Left cardiac atrium (tissue), 4 donors: ENCODE measurements at places on chromosomes 1 and 21.

DNA sequence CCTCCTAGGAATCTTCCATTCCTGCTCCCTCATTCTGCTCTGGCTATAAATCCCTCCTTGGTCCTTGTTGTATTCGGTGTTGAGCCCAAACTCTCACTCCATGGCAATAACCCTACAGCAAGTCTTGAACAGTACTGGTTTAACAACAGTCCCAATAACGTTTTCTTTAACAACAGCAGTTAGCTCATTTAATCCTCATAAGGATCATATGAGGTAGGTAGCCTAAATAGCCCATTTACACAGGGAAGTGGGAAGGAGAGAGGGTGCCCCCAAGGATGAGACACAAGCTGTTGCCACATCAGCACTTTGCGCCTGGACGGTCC, 444 bp upstream of the AGTRAP start:
- no peak for DNase-seq

- no peak for DNase-seq
Observed at GRCh38 chr1:181488866-181489265, 5.5 kb downstream of the CACNA1E start.

GRCh38 chr21:25571726-25572121, 35.6 kb downstream of the MRPL39 start:
- no peak for DNase-seq

GRCh38 chr1:59105548-59106507, 191.1 kb upstream of the FGGY start:
- DNase-seq = no peak

DNA sequence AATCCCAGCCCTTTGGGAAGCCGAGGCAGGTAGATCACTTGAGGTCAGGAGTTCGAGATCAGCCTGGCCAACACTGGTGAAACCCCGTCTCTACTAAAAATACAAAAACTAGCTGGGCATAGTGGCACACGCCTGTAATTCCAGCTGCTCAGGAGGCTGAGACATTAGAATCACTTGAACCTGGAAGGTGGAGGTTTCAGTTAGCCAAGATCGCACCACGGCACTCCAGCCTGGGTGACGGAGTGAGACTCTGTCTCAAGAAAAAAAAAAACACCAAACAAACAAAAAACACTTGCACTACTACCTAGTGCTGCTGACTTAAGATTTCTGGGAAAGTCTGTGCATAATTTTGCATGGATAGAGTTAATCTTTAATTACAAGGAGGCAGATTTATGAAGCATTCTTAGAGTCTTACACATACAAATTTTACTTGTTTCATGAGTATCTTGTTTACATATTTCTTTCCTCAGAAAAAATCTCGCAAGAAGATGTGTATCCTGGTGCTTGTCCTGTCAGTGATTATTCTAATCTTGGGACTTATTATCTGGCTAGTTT, 8.7 kb upstream of the PPP1R8 start:
- DNase-seq = no peak

GRCh38 chr1:204870160-204870912, at the start of gene NFASC:
TSS of gene NFASC (plus strand) at chr1:204870862. CDS start at chr1:204944316, 73,454 bp downstream.
- no peak for DNase-seq

- DNase-seq = no peak
Observed at GRCh38 chr1:168324745-168325425, 44.2 kb downstream of the TBX19 start.
